ENCODE measurements at places on chromosomes 16 and 17.

DNA sequence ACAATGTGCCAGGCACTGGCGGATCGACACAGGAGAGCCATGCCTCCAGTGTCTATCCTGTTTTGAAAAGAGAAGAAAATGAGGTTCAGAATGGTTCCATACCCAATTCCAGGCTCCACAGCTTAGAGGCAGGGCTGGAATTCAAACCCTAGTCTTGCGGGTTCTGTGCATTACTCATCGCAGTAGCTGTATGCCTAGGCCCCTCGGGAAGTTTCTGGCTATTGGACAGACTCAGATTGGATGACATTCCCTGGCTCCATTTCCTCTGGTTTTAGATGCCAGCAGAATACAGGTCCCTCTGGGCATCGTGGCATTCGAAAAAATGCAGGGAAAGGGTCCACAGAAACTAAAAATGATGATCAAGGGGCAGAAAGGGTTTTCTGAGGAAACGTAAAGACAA is 184.7 kb downstream of the COPRS start:
- no peak for DNase-seq

GRCh38 chr17:2211661-2212399 is 91.8 kb downstream of the SMG6 start:
- no peak for DNase-seq

GRCh38 chr17:58377093-58377601 is 25.1 kb upstream of the SUPT4H1 start:
- DNase-seq, result no peak

DNA sequence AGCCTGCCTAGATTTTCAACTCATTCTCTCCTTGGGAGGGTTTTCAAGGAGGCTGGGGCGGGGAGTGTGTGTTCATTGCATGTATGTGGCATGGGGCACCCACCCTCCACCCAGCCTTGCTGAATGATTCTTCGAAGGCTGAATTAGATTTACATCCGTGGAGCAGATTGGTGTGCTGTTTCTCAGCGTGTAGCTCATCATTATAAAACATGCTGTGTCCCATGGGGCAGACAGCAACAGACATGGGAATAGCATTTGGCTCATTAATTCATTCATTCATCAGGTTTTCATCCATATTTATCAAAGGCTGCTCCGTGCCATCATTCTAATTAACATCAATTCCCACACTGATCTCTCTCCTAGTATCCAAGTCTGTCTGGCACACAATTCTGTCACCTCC is 10.6 kb upstream of the CD300A start:
- no peak for DNase-seq

DNA sequence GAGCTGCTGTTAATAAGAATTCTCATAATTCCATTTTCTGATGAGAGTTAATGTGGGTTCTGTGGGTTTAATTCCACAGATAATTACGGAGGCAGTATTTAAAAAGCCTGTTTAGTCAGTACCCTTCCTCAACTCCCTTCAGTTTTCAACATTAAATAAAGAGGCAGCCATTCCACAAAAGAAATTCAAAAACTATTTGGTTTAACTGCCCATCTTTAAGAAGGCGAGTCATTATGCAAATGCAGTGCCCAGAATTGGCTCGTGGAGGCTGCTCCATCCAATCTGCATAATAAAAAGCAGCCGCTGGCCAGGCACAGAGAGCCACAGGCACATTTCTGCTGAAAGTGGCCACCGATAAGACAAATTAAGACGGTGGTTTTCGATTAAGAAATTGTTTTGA is 194.4 kb upstream of the TOX3 start:
- peak; percentile 96 for DNase-seq
